ENCODE measurements at places on chromosomes 3 and 15.
A peak's percentile ranks its signal among the peaks of the same experiment; 100 is the strongest.

DNA sequence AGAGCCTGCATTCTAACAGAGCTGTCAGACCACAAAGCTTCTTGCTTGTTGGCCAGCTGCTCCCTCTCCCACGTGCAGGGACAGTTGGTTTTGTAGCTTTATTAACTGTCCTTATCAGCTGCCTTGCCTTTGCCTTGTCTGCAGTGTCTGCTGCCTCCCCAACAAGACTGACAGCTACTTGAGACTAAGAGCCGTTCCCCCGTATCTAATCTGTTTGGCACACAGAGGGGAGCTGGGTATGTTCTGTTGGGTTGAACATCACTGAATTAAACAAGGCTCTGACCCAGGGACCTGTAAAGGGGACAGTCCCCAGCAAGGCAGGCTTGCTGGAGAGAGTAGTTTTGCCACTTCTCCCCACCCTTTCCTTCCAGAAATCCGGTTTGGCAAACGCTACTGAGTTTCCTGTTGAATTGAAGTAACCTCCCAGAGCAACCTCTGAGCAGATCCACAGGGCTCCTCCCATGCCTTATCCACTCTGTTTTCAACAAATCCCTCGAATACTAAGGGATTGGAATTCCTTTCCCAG, 116.1 kb downstream of the ANP32A start:
- DNase-seq: peak; percentile 28

GRCh38 chr3:64806668-64807605, 119.1 kb upstream of the ADAMTS9 start:
- DNase-seq: no peak

DNA sequence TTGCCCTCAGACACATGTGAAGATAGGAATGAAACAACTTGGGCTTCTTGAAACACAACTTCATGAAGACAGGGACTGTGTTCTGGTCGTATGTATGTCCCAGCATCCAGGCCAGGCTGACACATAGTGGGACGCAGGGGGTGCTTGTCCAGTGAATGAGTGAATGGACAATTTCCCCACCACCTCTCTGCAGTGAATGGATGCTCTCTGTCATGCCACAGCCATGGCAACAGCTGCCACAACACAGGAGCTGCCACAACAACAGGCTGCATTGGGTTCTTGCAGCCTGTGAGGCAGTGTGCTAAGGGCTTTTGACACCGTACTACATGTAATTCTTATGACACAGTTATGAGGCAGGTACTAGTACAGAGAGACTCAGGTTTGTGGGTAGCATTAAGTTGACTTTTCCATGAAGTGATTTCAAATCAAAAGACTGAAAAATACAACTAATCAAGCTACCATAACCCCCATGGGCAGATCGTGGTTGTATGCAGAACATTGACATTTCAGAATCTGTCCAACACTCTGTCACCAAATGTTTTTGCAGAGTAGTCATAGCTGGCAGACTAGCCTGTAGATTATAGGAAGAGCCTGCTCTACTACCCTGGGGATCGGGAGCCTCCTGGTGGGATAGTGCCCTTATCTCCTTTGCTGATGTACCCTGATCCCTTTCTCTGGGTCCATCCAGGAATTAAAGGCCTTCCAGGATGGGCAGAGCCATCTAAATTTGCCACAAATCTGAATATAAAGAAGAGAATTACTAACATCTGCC, 40.8 kb downstream of the CLSTN2 start:
- no peak for DNase-seq

- DNase-seq: peak; percentile 84
These were observed 59.5 kb downstream of the MLH1 start for GRCh38 chr3:37052860-37053259.

- no peak for DNase-seq
These were observed 26.7 kb upstream of the LRTM1 start for GRCh38 chr3:54954521-54954920.

GRCh38 chr15:69090197-69090948, 70.1 kb upstream of the GLCE start:
- no peak for DNase-seq

DNA sequence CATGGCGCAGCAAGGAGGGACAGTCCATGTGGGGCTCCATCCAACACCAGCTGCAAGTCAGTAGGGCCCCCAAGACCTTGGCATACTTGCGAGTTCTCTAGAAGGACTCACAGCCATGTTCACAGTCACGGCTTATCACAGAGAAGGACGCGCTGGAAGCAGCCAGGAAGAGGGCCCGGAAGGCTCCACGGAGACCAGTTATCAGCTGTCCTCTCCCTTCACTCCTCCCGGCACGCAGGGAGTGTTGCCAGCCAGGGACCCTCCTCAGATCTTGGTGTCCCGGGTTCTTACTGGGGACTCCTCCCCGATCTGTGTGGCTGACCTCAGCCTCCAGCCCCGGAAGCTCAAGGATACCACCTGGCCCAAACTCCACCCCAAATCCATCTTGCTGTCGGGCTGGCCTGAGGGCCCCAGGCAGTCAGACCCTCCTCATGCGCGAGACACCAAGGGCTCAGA, 68.0 kb downstream of the SLTM start:
- DNase-seq: no peak

- DNase-seq: no peak
These were observed 302.0 kb downstream of the CLSTN2 start for GRCh38 chr3:140236836-140237501.

GRCh38 chr15:70609889-70610288, 153.5 kb downstream of the UACA start:
- no peak for DNase-seq

DNA sequence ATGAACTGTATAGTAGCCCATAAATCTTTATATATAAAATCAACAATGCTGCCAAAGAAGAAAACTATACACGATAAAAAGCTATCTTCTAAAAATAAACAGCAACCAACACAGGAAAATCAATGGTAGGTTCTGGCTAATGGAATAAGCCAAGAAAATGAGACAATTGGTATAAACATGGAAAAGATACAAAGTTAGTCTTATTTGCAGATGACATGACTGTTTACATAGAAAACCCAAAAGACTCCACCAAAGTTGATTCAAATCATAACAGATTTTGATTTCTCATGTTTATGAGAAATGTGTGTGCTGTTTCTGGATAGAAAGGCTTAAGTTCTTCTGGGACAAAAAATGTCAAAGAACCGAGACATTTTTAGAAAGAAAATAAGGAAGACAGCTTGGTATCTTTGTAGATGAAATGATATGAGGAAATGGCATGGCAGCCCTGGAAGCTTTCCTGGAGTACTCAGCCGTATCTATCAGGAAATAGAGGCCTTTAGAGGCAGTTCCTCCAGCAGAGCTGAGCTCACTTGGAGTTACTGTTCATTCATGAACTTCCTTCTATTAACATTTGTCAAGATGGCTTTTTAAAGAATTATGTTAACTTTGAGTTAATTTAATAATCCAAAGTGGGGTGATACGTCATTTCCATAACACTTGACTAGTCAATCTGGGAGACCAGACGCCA, 36.7 kb upstream of the VILL start:
- DNase-seq: no peak

GRCh38 chr3:42022355-42022754, 60.5 kb upstream of the ULK4 start:
- DNase-seq: no peak

- no peak for DNase-seq
These were observed 47.2 kb upstream of the SLC41A3 start for GRCh38 chr3:126130981-126131745.

GRCh38 chr3:177353140-177353539, 155.9 kb upstream of the TBL1XR1 start:
- no peak for DNase-seq

GRCh38 chr3:197372047-197372661, 73.7 kb upstream of the DLG1 start:
- DNase-seq: no peak

DNA sequence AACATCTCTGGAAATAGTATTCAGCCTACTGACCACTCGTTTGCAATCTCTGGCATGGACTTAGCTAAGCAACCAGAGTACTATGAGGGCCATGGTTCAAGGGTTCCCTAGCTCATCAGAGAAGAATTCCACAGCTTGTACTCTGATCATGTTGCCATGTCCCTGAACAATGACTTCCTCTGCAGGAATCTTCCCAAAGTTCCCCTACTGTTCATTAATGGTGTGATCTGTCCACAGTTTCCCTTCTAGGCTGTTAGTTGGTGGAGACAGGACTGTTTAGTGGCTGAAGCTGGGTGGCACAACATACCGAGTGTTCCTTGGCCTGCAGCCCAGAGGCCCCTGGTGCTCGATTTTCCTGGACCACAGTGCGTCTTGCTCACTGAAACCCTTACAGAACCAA, 44.4 kb upstream of the GALNT15 start:
- DNase-seq: no peak

GRCh38 chr3:115478359-115478758, 145.0 kb upstream of the GAP43 start:
- no peak for DNase-seq

DNA sequence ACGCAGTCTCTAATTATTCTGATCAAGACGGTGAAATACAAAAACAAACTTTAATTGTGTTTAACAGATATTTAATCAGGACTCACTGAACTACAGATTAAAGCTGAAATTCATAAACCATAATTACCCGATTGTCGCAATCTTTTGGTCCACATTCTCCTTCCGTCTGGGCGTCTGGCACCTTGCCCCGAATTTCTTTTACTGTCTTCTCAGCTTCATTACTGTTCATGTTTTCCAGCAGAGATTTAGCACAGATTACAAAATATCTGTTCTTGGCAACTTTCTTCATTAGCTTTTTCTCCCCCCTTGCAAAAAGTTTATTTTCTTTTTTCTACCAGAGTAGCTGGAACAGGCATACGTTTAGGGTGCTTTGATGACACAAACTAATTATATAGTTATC, 271.4 kb downstream of the TIGIT start:
- no peak for DNase-seq

- DNase-seq: no peak
These were observed 3.7 kb downstream of the SENP7 start for GRCh38 chr3:101509281-101509680.

DNA sequence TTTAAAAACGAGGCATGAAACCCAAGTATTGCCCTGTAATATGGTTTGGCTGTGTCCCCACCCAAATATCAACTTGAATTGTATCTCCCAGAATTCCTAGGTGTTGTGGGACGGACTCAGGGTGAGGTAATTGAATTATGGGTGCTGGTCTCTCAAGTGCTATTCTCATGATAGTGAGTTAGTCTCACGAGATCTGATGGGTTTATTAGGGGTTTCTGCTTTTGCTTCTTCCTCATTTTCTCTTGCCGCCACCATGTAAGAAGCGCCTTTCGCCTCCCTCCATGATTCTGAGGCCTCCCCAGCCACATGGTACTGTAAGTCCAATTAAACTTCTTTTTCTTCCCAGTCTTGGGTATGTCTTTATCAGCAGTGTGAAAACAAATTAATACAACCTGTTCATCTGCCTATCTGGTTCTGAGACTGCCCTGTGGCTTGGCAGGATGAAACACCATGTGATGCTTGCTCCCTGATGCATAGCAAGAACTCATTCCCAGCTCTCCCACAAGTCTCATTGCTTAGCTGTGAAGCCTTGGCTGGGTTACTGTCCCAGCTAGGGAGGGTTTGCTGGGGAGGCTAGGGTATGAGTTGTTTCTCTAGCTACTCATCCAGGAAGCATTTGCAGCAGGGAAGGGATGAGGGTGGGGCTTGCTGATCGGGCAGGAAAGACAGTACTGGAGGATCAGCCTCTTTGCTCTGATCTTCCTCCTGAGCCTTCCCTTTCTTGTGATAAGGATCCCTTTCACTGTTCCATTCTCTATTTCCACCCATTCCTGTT, 3.7 kb upstream of the SQOR start:
- DNase-seq: no peak

DNA sequence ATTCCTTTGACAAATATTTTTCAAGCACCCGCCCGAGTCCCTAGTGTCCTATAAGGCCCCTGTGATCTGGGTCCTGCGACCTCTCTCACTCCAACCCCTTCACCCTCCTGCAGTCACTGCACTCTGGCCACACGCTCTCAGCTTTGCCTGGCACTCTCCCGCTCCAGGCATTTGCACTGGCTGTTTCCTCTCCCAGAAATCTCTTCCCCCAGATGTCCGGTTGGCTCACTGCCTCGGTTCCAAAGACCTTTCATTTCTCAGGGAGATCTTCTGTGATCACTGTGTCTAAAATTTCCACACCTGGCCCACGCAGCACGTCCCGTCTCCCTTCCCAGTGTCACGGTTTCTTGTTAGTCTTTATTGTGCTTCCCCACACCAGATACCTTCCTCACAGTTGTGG, 97.4 kb downstream of the WNT7A start:
- DNase-seq: no peak

DNA sequence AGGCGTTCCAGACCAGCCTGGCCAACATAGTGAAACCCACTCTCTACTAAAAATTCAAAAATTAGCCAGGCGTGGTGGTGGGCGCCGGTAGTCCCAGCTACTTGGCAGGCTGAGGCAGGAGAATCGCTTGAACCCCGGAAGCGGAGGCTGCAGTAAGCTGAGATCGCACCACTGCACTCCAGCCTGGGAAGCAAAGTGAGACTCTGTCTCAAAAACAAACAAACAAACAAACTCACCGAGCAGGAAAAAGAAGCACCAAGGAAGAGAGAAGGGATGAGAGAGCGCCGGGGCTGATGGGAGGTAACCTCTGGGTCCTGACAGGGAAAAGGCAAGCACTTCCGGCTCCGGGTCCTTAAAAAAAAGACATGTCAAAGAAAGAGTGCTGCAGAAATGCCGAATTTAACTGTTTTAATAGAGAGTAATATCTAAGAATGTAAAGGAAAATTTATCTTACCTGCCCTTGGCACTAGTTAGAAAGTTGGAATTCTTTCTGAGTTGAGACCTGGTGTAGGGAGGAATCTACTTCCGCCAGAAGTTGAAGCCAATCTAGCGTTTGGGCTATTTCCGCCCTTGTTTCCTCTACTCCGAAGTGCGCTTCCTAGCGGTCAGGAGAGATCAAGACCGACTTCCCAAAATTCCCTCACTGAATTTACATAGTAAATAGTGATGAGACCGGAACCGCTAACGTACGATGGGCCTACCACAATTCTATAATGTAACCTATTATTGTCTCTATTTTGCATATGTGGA, 29.1 kb downstream of the EFCAB12 start:
- peak; percentile 97 for DNase-seq

- DNase-seq: no peak
These were observed 23.7 kb downstream of the SETMAR start for GRCh38 chr3:4326868-4327267.

GRCh38 chr3:115698851-115699591, 75.7 kb downstream of the GAP43 start:
- no peak for DNase-seq

GRCh38 chr3:142651711-142652110, 55.5 kb downstream of the PLS1 start:
- DNase-seq: no peak

DNA sequence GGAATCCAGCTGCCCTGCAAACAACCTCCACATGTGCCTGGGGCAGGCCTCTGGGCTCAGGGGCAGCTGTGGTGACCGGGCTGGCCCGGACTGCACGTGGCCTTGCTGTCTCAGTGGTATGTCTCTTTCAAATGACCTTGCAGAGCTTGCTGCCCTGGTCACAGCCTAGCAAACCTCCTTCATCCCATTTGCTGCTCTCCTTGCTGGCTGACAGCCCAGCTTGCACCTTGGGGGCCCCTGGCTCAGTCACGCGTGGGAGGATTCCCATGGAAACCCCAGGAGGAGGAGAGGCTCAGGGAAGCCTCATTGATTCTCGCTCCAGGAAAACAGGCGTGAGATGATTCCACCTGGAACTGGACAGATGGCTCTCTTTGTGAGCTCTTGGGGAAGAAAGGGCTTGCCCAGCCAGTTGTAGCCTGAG, 5.6 kb downstream of the SPSB4 start:
- DNase-seq: no peak

GRCh38 chr3:126270145-126270811, 86.9 kb downstream of the KLF15 start:
- peak; percentile 95 for DNase-seq

GRCh38 chr15:85408270-85408746, 27.9 kb downstream of the AKAP13 start:
- no peak for DNase-seq

- DNase-seq: no peak
These were observed 6.3 kb downstream of the INSYN1 start for GRCh38 chr15:73746883-73747282.
